T-cell (primary cell): ENCODE measurements at places on chromosomes 5 and 9. TPM values are rescaled to one million over a fixed set of nuclear protein-coding genes. Genes with fewer than 3 reads are reported as not detected.

Gene MEIKIN
- not detected for total RNA-seq

Gene CTNND2
- total RNA-seq: not detected

Gene NR3C1
- total RNA-seq: 108 TPM

Gene CDH9
- total RNA-seq: not detected

Gene TXNDC8
- not detected for total RNA-seq

Gene SUSD3
- total RNA-seq: 71.2 TPM

Gene SPATA6L
- 1.2 TPM for total RNA-seq

Gene GPR151
- total RNA-seq: not detected

Gene PCDHGC3
- total RNA-seq: 0.26 TPM

Gene SLC24A2
- total RNA-seq: 0.33 TPM

- no peak overlapping the region for H3K27ac ChIP-seq
- DNase-seq: no peak
- H3K4me1 ChIP-seq: peaks cover 17% of the 10 kb centered on the region
- H3K27me3 ChIP-seq: no peaks in the 10 kb centered on the region
- peaks cover 24% of the 10 kb centered on the region for H3K36me3 ChIP-seq
Measured at GRCh38 chr9:100101608-100102007, 2.6 kb downstream of the INVS start.

- no peaks in the 10 kb centered on the region for H3K27me3 ChIP-seq
- H3K27ac ChIP-seq: no peak overlapping the region
- no peak overlapping the region for H3K4me3 ChIP-seq
- no peaks in the 10 kb centered on the region for H3K36me3 ChIP-seq
- DNase-seq: no peak
- peaks cover 18% of the 10 kb centered on the region for H3K4me1 ChIP-seq
Measured at GRCh38 chr5:176134529-176135223, 103.5 kb upstream of the SIMC1 start.

- no peaks in the 10 kb centered on the region for H3K36me3 ChIP-seq
- no peaks in the 10 kb centered on the region for H3K27me3 ChIP-seq
- no peak for DNase-seq
Measured at GRCh38 chr5:75627801-75628200, 16.5 kb downstream of the ANKDD1B start.

DNA sequence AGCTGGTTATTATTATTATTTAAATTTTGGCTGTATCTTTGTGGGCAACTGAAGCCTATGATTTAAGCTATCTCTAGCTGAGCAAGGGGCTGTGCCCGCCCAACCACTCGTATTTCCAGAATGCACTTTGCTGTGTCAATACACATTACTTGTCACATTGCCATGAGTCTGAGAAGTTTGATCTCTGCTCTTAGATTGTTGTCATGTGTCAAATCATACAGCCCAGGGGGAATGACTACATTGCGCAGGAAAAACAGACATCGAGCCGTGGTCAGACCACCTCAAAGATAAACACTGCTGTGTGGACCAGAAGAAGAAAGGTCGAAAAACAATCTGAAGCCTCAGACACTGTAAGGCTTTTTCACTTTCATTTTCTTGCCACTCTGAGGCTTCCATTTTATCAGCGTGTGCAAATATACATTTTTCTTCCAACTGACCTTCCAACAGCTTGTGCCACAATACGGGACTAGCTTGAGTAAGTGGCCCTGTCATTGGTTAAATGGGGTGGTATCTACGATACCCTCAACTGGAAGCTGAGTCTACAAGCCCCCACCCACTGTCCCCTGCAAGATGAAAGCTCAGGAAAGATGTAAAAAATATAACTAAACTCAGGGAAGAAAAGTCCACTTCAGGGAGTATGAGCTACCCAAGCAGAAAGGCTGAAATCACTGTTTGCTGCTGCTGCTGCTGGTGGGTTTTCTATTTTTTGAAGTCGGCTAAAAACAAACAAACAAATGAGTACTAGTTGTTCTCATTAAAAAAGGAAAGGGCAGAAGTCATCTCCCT lies 603.0 kb downstream of the BNC2 start:
- H3K27me3 ChIP-seq: no peaks in the 10 kb centered on the region
- H3K4me1 ChIP-seq: no peaks in the 10 kb centered on the region
- no peak for DNase-seq

- H3K27ac ChIP-seq: no peak overlapping the region
- DNase-seq: no peak
- no peaks in the 10 kb centered on the region for H3K27me3 ChIP-seq
- H3K4me1 ChIP-seq: peaks cover 49% of the 10 kb centered on the region
Measured at GRCh38 chr9:136531186-136531903, 14.5 kb downstream of the NOTCH1 start.

DNA sequence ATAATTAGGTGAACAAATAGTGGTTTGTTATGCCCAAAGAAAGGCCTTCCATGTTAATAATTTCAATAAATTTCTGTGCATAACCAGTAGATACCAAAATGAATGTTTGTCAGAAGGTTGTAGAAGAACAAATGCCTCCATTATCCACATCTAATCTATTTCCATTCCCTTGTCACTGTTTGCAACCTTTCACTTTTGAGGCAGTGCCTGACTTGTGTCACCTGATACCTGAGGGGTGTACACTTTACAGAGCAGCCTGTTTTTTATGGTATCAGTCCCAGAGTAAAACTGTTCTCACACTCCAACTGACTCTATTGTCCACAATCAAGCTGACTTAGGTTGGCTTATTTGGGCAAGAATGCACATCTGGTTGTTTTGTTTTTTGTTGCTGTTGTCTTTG lies 40.1 kb downstream of the FREM1 start:
- no peak overlapping the region for H3K4me3 ChIP-seq
- no peaks in the 10 kb centered on the region for H3K36me3 ChIP-seq
- no peak for DNase-seq
- no peak overlapping the region for H3K27ac ChIP-seq
- H3K4me1 ChIP-seq: no peaks in the 10 kb centered on the region
- H3K27me3 ChIP-seq: no peaks in the 10 kb centered on the region

GRCh38 chr5:160548949-160549645 lies 127.4 kb downstream of the PTTG1 start:
- H3K4me1 ChIP-seq: no peaks in the 10 kb centered on the region
- H3K4me3 ChIP-seq: no peak overlapping the region
- H3K36me3 ChIP-seq: no peaks in the 10 kb centered on the region
- DNase-seq: no peak

- H3K4me1 ChIP-seq: peaks cover 58% of the 10 kb centered on the region
- H3K27ac ChIP-seq: peak overlapping the region; percentile 92
- DNase-seq: no peak
- H3K27me3 ChIP-seq: no peaks in the 10 kb centered on the region
- H3K4me3 ChIP-seq: no peak overlapping the region
Measured at GRCh38 chr5:132493241-132493640, 2.7 kb upstream of the IRF1 start.

DNA sequence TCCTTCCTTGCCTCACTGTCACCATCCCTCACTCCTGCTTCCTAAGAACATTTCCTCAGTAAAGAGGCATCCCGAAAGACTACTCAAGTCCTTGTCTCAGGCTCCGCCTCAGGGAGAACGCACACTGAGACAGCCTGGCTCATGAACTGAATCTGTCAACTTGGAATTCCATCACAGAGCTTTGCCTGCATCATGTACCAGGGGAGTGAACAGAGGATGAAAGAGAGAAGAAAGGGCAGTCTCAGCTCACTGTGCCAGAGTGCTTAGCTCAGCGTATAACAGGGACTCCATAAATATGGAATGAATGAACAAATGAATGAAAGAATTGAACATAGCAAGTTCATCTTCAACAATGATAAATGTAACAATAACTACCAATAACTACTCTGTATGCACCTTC lies 68.7 kb upstream of the SLC1A3 start:
- no peak for DNase-seq
- H3K4me3 ChIP-seq: no peak overlapping the region
- H3K27me3 ChIP-seq: no peaks in the 10 kb centered on the region
- H3K4me1 ChIP-seq: no peaks in the 10 kb centered on the region

DNA sequence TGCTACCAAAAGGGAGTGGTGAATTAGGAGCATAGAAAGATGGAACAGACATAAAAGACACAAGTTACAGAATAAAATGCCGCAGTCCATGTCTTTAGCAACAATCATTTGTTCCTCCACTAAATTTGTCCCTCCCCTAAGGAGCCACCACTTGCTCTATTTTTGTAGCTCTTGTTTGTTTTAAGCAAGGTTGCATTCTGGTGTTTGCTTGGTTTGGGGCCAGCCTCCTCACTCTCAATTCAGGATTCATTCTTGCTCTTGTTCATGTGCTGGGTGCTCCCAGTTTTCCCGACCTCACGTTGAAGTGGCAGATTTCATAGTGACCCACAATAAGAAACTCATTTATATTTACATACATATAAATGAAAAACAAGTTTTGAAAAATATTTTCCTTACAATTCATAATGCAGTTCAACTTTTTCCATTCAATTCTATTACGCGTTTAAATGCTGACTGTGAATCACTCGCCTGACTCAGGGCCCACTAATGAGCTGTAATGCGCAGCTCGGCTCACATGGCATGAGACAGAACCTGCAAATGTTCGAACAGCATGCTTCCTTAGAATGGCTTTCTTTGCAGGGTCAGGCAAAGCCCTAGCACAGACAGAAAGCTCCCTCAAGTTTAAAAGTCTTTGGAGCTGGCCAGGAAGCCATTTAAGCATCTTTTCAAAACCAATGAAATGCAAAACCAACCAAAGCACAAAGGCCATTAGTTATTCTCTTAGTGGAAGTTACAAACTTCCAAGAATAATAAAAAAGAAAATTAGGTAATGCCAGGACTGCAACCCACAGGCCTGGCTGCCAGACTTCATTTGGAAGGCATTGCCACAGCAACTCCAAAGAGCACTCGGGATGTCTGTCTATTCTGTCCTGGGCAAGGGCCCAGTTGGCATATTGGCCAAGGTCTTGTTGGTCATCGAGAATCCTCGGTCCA lies 41.7 kb downstream of the RETREG1 start:
- H3K4me3 ChIP-seq: no peak overlapping the region
- H3K36me3 ChIP-seq: peaks cover 4% of the 10 kb centered on the region
- H3K4me1 ChIP-seq: peaks cover 12% of the 10 kb centered on the region
- DNase-seq: no peak
- H3K27ac ChIP-seq: no peak overlapping the region
- no peaks in the 10 kb centered on the region for H3K27me3 ChIP-seq

DNA sequence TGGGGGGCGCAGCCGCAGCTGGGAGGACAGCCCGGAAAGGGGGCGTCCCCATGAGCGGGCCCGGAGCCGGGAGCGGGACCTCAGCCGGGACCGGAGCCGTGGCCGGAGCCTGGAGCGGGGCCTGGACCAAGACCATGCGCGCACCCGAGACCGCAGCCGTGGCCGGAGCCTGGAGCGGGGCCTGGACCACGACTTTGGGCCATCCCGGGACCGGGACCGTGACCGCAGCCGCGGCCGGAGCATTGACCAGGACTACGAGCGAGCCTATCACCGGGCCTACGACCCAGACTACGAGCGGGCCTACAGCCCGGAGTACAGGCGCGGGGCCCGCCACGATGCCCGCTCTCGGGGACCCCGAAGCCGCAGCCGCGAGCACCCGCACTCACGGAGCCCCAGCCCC lies 47.0 kb downstream of the TJP2 start:
- peaks cover 3% of the 10 kb centered on the region for H3K36me3 ChIP-seq
- H3K27me3 ChIP-seq: no peaks in the 10 kb centered on the region
- no peak overlapping the region for H3K27ac ChIP-seq
- no peak for DNase-seq
- no peaks in the 10 kb centered on the region for H3K4me1 ChIP-seq
- H3K4me3 ChIP-seq: no peak overlapping the region

- H3K4me1 ChIP-seq: no peaks in the 10 kb centered on the region
- H3K27ac ChIP-seq: no peak overlapping the region
- no peaks in the 10 kb centered on the region for H3K36me3 ChIP-seq
- H3K27me3 ChIP-seq: no peaks in the 10 kb centered on the region
- no peak for DNase-seq
- no peak overlapping the region for H3K4me3 ChIP-seq
Measured at GRCh38 chr9:97440160-97440559, 28.3 kb downstream of the TDRD7 start.

DNA sequence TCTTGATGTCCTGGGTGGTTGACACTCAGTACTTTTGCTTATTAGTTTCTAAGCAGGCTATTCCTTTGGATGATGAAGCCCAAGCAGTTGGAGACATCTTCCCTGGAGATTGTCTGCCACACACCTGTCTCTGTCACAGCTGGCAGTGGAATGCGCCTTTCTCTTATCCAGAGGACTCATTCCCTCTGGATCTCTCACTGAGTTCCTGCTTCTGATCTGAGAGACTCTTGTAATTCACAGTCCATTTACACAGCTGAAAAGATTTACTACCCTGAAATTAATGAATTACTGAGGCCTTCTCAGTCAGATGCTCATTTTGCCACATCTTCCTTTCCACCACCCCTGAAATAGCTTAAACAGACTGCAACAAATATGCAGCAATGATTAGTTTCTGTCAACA lies 15.9 kb downstream of the TAL2 start:
- H3K4me3 ChIP-seq: no peak overlapping the region
- H3K4me1 ChIP-seq: no peaks in the 10 kb centered on the region
- H3K27me3 ChIP-seq: peaks cover 4% of the 10 kb centered on the region
- no peaks in the 10 kb centered on the region for H3K36me3 ChIP-seq
- H3K27ac ChIP-seq: no peak overlapping the region
- no peak for DNase-seq

GRCh38 chr5:60026161-60026560 lies 132.6 kb upstream of the PDE4D start:
- no peaks in the 10 kb centered on the region for H3K4me1 ChIP-seq
- no peaks in the 10 kb centered on the region for H3K27me3 ChIP-seq
- no peaks in the 10 kb centered on the region for H3K36me3 ChIP-seq
- H3K27ac ChIP-seq: no peak overlapping the region
- no peak overlapping the region for H3K4me3 ChIP-seq
- DNase-seq: no peak

DNA sequence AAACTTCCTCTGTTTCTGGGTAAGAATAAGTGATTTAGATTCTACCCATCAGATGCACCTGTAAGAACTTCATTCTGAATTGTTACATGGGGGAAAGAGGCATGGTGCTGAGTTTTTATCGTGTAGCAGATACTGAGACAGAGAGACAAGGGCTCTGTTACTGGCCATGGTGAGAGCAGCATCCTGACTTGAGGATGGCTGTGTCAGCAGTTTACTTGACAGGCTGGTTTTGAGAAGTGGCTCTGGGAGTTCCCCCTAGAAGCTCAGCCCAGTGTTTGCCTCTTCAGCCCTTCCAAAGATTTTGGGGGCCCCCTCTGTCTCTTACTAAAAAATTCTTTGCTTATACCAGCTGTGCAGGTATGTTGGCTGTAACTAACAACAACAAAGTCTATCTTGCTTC lies 510.5 kb downstream of the LRRC70 start:
- H3K27ac ChIP-seq: no peak overlapping the region
- no peak for DNase-seq
- no peaks in the 10 kb centered on the region for H3K27me3 ChIP-seq
- H3K4me1 ChIP-seq: no peaks in the 10 kb centered on the region
- no peak overlapping the region for H3K4me3 ChIP-seq
- no peaks in the 10 kb centered on the region for H3K36me3 ChIP-seq

GRCh38 chr9:120931231-120932085 lies 4.9 kb upstream of the TRAF1 start:
- DNase-seq: peak; percentile 38
- H3K36me3 ChIP-seq: no peaks in the 10 kb centered on the region
- peaks cover 87% of the 10 kb centered on the region for H3K4me1 ChIP-seq

DNA sequence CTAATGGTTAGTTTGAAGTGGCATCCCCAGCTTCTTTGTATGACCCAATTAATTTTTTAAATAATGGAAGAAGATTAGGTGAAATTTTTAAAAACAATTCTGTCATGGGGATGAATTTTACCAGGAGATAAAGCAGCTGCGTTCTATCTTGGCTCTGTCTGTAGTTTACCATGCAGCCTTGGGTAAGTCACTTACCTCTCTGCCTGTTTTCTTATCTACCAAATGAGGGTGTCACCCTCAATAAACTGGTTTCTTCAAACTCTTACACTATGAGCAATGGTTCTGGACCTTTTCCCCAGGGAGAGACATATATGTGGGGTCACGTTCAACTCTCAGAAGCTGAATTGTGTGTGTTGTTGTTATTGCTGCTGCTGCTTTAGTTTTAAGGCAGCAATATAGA lies 71.7 kb downstream of the TEX10 start:
- H3K4me1 ChIP-seq: no peaks in the 10 kb centered on the region
- no peak overlapping the region for H3K27ac ChIP-seq
- DNase-seq: no peak
- H3K36me3 ChIP-seq: peaks cover 5% of the 10 kb centered on the region
- H3K4me3 ChIP-seq: no peak overlapping the region
